ENCODE measurements at places on chromosomes 1 and 21.
A peak's percentile ranks its signal among the peaks of the same experiment; 100 is the strongest.

DNA sequence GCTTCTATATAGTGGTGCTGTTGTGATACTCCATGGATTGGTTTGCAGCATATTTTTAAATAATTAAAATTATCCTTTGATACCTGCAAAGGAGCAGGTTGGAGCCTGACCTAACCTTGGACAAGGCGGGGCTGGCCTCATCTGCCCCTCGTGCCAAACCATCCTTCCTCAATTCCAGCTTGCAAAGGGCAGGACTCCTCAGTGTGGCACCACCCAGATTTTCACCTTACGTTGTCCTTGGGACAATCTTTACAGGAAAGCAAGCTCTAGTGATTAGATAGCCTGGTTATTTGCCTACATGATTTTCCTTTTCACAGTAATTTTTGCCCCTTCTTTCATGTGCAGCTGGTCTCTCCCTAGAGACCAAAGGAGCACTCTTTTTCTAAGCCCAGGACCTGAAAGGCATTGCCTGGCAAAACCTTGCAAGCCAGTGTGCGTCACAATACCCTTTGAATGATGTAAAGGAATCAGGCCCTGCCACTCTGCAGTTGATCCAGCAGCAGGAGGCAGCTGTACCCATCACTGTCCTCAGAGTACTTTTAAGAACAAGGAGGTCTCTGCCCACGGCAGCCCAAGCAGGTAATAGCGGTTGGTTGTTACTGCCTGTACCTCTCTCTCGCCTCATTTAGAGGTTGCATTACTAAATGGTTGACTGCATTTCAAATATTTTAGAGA, 99.4 kb downstream of the ADSS2 start:
- H3K27ac ChIP-seq, result no peak overlapping the region
- H3K4me1 ChIP-seq, result peaks cover 4% of the 10 kb centered on the region
- no peaks in the 10 kb centered on the region for H3K36me3 ChIP-seq
- no peak overlapping the region for H3K4me3 ChIP-seq

GRCh38 chr1:161218301-161219077, 3.4 kb downstream of the FCER1G start:
- H3K36me3 ChIP-seq, result peaks cover 3% of the 10 kb centered on the region
- no peaks in the 10 kb centered on the region for H3K27me3 ChIP-seq
- DNase-seq, result no peak
- H3K4me3 ChIP-seq, result no peak overlapping the region

DNA sequence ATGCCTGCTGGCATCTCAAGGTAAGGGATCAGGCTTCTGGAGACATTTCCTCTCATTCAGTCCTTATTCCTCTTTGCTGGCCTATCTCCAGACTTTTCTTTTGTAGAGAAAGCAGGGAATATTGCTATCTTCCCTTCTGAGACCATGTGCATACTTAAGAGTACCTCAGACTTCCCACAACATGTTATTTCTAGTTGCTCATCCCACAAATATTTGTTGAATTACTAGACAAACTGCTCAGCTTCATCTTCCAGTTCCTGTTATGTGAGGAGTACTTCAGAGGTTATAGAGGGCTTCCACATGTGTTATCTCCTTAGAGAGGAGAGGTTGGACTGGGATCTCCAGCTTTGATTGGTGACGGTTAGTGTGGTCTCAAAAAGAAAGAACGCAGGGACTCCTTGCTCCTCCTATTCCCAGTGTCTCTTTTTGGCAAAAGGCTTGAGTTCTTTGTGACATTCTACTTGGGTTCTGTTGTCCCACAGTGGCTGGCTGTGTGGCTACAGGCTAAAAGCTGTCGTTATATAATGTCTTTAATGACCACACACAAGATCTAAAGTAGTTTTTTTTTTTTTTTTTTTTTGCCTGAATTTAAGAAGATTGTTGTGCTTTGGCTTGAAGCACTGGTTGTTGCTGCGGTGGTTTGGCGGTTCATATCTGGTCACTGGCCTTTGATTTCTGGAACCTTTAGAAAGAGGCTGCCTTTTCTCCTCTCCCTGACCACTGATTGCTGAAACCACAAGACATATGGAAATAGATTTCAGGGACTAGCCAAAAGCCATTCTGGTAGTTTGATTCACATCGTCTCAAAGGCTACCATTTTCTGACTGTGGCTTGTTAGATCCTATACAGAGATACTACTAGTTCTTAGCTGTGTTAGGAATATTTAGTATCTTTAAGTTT, 78.7 kb downstream of the FGGY start:
- no peaks in the 10 kb centered on the region for H3K4me1 ChIP-seq
- no peaks in the 10 kb centered on the region for H3K27me3 ChIP-seq
- no peaks in the 10 kb centered on the region for H3K36me3 ChIP-seq
- H3K27ac ChIP-seq, result peak overlapping the region; percentile 55
- peak; percentile 61 for DNase-seq
- no peak overlapping the region for H3K4me3 ChIP-seq

DNA sequence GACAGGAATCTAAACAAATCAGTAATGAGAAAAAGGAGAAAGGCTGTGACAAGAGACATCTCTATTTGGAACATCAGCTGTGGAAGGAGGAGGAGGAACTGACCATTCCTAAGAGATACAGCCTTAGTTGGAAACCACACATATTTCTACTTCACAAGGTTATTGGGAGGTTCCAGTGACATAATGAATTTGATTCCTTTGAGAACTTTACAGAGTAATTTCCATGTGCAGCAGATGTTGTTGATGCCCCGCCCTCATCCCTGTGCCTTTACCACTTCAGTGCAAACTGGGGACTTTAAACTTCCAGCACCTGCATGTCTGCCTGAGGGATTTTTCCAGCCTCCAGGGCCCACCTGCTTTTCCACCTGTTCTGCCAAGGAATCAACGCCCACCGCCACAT, 9.3 kb upstream of the ST6GALNAC5 start:
- H3K36me3 ChIP-seq, result no peaks in the 10 kb centered on the region
- no peak overlapping the region for H3K27ac ChIP-seq
- no peak for DNase-seq

DNA sequence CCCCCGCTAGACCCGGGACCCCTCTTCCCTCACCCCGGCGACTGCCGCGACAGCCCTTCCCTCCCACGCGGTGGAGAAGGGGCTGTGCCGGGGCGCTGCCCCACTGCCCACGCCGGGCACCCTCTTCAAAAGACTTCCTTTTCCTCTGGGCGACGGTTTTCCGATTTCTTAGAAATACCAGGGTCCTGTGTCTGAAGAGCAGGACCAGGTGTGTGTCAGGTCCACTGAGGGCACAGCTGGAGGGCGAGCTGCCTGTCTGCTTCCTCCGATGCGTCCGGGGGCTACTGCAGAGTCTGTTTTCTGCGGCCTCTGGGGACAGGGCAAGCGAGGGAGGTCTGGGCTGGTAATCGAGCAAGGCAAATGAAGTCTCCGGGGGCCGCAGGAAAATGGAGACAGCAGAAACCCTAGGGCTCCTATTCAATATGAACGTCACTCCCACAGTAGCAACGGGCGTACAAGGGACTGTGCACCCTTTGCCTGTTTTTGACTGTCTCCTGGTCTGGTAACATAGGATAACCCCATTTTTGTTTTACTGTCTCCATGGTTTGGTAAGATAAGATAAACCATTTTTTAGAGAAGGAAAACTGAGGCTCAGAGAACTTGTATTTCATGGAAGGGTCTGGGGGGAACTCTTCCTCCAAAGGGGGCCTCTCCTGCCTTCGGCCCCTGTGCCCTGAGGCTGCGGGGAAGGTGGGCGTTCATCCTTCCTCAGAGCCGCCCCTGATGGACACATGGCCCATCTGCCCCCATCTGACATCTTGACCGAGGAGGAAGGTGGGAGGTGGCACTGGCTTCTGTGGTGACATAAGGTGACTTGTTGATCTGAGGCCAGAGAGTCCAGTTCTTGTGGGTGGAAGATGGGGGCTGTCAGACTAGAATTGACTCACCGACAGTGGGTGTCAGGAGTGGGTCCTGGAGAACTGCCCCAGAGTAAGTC, 970 bp downstream of the TNFRSF1B start:
- peaks cover 7% of the 10 kb centered on the region for H3K27me3 ChIP-seq
- H3K36me3 ChIP-seq, result no peaks in the 10 kb centered on the region
- DNase-seq, result no peak
- no peak overlapping the region for H3K27ac ChIP-seq

- no peaks in the 10 kb centered on the region for H3K4me1 ChIP-seq
- H3K36me3 ChIP-seq, result no peaks in the 10 kb centered on the region
- H3K4me3 ChIP-seq, result no peak overlapping the region
- H3K27me3 ChIP-seq, result no peaks in the 10 kb centered on the region
- H3K27ac ChIP-seq, result no peak overlapping the region
Measured at GRCh38 chr1:116099919-116100318, 11.3 kb upstream of the MAB21L3 start.

- no peak for DNase-seq
- H3K27ac ChIP-seq, result no peak overlapping the region
- no peak overlapping the region for H3K4me3 ChIP-seq
- no peaks in the 10 kb centered on the region for H3K36me3 ChIP-seq
Measured at GRCh38 chr1:221394011-221394544, 347.8 kb downstream of the DUSP10 start.

GRCh38 chr21:25304611-25305010, 302.7 kb downstream of the MRPL39 start:
- no peaks in the 10 kb centered on the region for H3K27me3 ChIP-seq
- DNase-seq, result no peak
- no peak overlapping the region for H3K4me3 ChIP-seq
- no peak overlapping the region for H3K27ac ChIP-seq
- H3K36me3 ChIP-seq, result no peaks in the 10 kb centered on the region

- H3K27me3 ChIP-seq, result no peaks in the 10 kb centered on the region
- H3K4me3 ChIP-seq, result no peak overlapping the region
- H3K36me3 ChIP-seq, result no peaks in the 10 kb centered on the region
- H3K4me1 ChIP-seq, result no peaks in the 10 kb centered on the region
- no peak for DNase-seq
Measured at GRCh38 chr1:221979444-221980032, 237.6 kb upstream of the DUSP10 start.

DNA sequence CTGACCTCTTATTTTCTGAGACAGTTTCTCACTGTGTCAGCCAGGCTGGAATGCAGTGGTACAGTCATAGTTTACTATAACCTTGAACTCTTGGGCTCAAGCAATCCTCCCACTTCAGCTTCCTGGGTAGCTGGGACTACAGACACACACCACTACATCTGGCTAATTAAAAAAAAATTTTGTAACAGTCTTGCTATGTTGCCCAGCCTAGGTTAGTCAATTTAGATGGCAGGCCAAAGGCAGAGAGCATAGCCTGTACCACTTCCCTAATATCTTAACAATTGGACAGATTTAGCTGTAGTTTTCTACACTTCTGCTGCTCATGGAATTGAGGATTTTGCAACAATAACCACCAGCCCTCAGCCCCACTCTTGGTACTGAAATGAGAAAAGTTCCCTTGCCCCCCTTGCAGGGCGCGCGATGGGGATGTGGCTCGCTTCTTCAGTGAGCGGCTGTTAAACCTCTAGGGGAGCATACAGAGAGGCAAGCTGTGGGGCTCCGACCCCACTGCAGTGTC, 34.9 kb upstream of the PTGFRN start:
- no peak for DNase-seq
- H3K4me1 ChIP-seq, result peaks cover 19% of the 10 kb centered on the region
- H3K27me3 ChIP-seq, result no peaks in the 10 kb centered on the region

- H3K27ac ChIP-seq, result no peak overlapping the region
- H3K4me3 ChIP-seq, result no peak overlapping the region
- DNase-seq, result no peak
- no peaks in the 10 kb centered on the region for H3K4me1 ChIP-seq
- H3K27me3 ChIP-seq, result no peaks in the 10 kb centered on the region
Measured at GRCh38 chr1:246213036-246213435, 294.0 kb downstream of the SMYD3 start.

DNA sequence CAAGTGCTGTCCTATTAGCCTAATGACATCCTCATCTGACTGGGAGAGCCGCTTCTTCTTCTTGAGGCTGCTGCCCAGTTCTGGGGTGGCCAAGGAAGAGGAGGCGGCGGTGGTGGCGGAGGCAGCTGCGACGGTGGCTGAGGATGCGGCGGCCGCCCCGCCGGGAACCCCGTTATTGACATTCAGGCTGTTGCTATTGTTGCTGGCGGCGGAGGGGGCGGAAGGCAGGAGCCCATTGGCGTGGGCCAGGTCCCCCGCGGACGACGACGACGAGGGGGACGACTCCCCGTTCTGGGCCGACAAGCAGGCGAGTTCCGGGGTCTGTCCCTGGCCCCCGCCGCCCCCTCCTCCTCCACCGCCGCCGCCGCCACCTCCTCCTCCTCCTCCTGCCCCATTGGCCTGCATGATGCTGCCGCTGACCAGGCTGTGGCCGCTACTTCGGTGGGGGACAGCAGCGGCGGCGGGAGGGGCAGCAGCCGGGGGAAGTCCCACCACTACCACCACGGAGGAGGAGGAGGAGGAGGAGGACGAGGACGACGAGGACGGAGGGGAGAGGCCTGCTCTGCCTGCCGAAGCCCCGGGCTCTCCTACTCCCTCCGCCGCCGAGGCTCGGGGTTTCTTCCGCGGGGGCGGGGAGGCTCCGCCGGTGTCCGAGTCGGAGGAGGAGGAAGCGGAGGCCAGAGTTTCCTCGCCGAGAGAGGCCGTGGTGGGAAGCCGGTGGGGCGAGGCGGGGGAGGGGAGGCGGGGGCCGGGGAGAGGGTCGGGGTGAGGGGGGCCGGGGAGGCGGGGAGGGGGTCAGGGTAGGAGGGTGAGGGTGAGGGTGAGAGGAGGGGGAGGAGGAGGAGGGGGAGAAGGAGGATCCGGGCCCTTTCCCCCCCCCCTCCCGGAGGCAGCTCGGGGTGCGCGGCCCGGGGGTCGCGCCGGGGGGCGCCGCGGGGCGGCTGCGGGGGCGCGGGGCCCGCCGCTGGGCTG, 610 bp downstream of the WDR26 start:
- peak; percentile 44 for DNase-seq
- H3K4me3 ChIP-seq, result peak overlapping the region; percentile 68
- H3K4me1 ChIP-seq, result peaks cover 25% of the 10 kb centered on the region
- H3K27me3 ChIP-seq, result no peaks in the 10 kb centered on the region
- peak overlapping the region; percentile 94 for H3K27ac ChIP-seq

DNA sequence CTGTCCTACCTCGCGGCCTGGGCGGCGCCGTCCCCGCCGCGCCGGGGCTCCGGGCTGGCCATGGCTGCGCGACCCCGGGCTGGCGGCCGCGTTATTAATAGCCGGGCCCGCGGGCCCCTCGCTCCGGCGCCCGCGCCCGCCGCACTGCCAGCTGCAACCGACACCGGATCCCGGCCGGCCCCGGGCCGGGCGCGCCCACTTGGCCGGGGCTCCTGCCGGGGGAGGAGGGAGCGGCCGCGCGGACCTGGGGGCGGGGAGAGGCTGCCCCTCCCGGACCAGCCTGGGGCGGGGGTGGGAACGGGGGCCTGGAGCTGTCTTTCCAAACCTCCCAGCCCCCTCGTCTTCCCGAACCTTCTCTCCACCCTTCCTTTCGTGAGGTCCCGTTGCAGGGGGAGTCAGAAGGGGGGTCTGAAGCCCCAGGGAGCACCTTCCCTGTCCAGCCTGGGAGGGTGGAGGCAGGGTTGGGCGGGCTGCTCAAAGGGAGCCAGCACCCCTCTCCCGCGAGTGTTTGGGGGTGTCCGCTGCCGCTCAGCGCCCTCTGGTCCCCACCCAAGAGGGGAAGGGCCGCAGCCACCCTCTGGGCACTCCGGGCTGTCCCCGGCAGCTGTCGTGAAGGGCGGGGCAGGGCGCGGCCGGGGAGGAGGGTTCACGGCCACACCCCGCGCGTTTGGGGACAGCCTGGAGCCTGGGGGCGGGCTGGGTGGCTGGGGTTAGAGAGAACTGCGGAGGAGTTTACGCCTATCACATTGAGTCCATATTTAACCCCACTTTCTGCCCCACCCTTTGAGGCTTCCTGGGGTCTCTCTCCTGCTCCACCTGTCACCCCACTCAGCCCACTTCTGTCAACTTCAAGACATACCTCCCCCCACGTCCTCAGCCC, at the start of gene SYNC:
Gene SYNC (minus strand): TSS at position 172 of the 880 bp plus-strand sequence. CDS start 110 bp downstream, at position 62.
- no peaks in the 10 kb centered on the region for H3K27me3 ChIP-seq
- peak within 1 kb of the TSS; percentile 94 for H3K27ac ChIP-seq
- peaks cover 33% of the 10 kb centered on the region for H3K4me1 ChIP-seq
- peak within 1 kb of the TSS; percentile 65 for H3K4me3 ChIP-seq

- H3K27me3 ChIP-seq, result no peaks in the 10 kb centered on the region
- H3K4me1 ChIP-seq, result no peaks in the 10 kb centered on the region
- no peak overlapping the region for H3K4me3 ChIP-seq
- H3K27ac ChIP-seq, result no peak overlapping the region
Measured at GRCh38 chr1:231354330-231355020, 16.4 kb downstream of the SPRTN start.

Measured in hepatocyte (in vitro differentiated cells).